ENCODE measurements at places on chromosomes 5 and 9.

DNA sequence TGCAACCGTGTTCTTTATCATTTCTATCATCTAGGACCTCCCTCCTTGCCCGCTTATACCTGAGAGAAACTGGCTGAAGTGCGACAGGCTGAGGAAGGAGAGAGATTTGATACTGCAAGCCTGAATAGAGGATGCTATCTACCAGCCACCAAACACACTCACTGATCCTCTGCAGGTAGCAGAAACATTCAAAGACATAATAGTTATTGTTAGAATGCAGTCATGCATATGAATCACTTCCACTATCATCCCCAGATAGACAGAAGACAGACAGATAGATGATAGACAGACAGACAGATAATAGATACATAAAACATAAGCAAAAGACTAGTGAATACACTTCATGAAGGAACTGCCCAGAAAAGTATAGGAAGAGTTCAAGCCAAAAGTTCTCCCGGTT lies 32.9 kb downstream of the FAM81B start:
- DNase-seq: no peak

DNA sequence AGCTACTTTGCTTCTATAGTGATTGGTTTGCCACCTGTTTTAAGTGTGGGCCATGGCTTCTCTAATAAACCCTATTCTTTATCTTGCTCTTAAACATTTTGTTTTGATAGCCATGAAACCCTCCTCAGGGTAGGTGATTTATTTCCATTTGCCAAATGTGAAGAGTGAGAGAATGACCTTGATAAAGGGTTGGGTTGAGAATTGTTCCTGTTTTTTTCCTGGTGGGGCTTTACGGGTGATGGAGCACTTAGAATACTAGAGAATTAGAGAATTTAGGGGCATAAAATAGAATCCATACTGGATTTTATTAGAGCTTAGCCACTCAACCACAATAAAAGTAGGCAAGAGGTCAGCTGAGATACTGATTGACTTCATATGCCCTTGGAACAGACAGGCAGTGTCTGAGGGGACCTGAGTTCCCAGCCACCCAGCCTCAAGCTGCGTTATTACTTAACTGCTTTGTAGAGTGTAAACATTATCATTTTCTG lies 68.9 kb downstream of the COMMD10 start:
- no peak for DNase-seq

DNA sequence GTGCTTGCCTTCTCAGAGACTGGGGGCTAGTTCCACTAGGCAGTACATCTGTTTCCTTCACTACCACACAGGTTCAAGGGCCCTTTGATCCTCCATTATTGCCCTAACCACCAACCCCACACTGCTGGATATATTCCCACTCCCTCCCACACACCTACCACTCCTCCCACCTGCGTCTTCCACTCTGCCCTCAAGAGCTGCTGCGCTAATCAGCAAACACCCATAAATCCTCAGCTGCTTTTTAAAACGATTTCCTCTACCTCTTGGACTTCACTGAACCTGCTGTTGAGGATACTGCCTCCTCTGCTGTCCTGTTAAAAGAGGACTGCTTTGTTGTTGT lies 120.9 kb downstream of the MAPKAP1 start:
- DNase-seq: no peak

- no peak for DNase-seq
These were observed 91.5 kb downstream of the KCNT1 start for GRCh38 chr9:135793221-135794056.

DNA sequence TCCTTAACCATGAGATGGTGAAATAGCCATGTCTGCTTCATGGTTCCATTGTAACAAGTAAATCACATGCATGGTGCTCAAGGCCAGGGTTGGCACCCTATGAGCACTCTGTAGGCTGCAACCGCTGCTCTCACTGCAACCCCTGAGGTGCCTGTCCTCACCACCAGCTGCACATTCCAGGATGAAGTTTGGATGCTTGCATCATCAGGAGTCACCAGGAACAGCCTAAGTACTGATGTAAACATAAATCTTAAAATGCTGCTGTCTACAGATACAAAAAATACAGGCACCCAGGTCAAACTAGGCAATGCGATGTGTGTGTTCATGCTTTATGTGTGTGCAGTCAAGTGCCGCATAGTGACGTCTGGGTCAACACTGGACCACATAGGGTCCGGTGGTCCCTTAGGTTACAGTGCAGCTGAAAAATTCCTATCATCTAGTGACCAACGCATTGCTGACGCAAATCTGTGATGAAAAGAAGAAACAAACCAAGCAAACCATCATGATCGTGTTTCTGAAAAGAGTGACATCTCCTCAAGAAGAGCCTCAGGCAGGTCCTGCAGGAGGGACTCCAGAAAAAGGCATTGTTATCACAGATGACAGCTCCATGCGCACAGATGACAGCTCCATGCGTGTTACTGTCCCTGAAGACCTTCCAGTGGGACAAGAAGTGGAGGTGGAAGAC lies 234.8 kb downstream of the AUH start:
- no peak for DNase-seq

- DNase-seq: no peak
These were observed 19.1 kb downstream of the TRIM14 start for GRCh38 chr9:98099898-98100297.

DNA sequence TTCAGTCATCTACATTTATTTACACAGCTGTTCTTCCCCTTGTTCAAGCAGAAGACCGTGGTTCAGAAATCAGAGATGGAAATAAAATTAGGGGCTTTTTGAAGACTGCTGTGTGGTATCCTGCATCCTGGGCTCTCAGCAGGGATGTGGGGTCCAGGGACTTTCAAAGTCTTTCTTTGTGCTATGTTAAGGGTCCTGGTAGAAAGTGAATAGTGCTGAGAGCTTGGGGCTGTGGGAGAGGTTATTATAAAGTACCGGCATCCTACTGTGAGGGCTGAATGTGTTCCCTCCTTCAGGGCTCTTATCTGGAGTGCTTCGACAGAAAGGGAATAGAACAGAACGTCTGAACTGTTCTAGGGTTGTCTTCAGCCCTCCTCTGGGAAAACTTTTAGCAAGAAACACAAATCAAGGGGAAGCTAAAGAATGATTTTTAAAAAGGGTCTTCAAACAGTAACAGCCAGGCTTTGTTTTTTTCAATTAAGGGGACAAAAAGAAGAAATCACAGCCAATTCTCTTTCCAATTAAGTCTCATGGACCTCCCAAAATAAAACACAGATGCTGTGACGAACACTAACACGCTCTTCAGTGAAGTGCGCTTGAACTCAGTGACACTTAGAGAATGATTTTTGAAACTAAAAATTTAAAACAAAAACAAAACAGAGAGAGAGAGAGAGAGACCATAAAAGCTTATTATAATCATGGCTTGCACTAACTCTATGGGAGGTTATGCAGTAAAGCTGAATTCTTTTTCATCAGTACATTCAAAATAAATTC lies 15.7 kb upstream of the SLC1A3 start:
- DNase-seq: no peak

DNA sequence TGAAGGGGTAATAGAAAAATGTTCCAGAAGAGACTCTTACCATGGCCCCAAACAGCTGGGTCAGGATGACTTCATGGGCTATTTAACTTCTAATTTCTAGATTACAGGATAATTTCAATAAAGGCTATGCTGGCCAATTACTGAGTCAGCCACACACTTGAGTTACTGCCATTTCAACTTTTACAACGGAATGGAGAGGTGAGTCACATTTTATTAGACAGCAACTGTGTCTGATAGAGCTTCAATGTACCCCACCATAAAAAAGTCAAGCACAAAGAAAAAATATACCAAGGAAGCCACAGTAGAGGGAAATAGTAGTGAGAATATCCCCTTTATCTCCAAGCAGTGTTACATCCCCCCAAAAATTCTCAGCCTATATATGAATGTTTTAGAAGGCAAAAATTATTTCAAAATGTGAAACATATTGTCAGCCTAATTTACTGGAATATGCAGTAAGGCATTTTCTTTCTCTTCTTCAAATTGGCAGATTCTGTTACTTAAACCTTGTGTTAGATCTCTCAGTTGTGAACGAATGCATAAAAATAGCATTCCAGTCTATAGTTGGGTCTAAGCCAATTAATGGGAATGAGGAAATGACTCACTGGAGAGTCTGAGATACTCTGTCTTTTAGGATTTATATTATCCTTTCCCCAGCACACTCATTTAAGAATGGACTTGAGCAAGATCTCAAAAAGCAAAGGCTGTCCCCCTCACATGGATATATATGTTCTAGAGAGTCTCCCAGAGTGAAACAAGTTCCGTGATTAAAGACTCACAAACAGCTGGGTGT lies 47.1 kb upstream of the RAI14 start:
- DNase-seq: no peak

- no peak for DNase-seq
These were observed 9.9 kb upstream of the NR4A3 start for GRCh38 chr9:99811598-99812383.

DNA sequence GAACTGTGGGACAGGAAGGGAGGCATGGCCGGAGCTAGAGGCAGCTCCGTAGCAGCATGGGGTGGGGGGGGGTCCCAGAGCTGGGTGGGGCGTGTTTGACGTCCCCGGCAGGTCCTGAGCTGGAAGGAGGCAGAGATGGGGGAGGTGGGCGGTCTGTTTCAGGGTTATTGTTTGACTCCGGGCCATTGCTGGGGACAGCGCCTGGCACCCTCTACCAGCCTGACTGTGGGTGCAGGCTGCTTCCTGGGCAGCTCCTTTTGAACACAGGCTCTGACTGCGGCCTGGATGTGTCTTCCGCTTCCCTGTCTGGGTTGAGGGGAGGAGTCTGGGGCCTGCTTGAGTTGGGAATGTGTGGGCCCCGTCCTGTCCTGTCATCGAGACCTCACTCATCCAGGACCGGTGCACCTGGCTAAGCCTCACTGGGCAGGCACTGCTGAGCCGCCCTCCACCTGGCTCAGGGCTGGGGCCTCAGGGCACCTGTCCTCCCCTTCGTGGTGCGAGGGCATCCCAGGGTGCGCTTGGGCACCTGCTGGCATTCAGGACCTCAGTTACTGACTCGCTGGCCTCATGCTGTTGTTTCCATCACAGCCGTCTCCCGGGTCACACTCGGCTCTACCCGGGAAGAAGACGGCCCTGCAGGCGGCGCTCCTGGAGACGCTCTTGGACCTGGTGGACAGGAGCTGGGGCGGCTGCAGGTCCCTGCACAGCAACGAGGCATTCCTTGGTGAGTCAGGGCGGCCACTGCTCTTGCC lies 26.5 kb downstream of the CEP72 start:
- DNase-seq: no peak

- DNase-seq: no peak
These were observed 630.9 kb downstream of the IRX1 start for GRCh38 chr5:4226565-4226964.

DNA sequence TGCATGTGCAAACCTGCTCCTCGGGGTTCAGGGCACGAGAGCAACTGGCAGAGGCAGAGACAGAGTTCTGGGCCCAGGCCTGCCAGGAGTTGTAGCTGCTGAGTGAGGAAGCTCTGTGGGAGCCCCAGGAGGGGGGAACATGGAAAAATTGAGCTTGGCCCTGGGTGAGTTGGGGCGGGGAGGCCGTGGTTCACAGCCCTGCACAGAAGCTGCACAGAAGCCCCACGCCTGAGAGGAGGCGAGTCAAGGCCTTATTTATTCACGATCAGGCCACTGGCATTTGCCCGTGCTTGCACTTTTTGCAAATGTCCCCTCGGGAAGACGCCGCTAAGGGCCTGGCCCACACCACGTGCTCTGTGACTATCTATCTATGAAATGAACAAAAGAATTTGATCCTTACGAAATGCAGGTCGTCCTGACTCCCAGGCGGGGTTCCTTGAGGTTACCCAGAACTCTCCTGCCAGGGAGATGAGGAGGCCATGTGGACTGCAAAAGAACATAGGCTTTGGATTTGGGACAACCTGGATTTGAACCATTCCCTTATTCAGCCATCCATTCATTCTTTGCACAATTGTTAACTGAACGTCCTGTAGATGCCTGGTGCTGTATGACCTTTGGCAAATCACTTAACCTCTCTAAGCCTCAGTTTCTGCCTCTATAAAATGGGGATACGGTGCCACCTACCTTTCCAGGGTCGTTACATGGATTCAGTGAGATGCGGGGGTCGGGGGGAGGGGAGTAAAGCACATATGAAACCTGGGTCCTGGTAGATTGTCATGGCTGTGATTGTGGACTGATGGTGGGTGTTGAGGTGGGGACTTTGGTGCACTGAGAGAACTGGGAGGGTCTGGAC lies 17.9 kb downstream of the COL27A1 start:
- peak; percentile 86 for DNase-seq

GRCh38 chr9:76855015-76855414 lies 50.9 kb downstream of the PRUNE2 start:
- no peak for DNase-seq

DNA sequence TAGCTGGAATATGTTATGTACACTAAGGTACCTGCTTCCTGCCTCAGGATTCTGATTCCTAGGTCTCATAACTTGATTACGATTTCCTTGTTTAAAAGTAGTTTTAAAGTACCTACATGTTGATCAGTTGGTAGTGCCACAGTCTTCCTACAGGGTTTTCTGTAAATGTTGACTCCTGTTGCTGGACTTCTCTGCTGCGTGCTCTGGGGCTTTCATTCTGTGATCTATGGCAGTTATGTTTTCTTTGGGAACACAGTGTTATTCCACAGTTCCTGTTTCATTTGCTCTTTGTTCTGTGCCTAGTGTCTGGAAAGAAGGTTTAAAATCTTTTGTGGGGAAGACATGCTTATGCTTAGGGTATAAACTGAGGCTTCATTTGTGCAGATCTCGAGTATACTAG lies 343.5 kb downstream of the PLK2 start:
- no peak for DNase-seq

DNA sequence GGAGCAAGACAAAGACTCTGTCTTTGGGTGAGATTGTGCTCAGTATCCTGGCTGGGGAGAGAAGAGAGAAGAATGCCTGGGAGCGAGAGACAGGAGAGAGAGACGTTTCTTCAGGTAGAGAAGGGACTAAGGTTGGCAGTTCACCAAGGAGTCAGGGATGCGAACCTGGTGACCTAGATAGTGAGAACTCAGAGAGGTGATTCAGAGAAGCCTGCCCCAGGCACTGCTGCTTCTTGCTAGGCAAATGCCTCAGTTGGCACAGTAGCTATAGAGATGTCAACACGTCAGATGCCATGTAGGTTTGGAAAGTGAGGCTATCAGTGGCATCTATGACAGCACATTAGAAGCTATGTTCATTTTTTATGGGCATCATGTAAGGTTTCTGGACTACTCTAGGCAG lies 231.6 kb upstream of the VLDLR start:
- DNase-seq: no peak

DNA sequence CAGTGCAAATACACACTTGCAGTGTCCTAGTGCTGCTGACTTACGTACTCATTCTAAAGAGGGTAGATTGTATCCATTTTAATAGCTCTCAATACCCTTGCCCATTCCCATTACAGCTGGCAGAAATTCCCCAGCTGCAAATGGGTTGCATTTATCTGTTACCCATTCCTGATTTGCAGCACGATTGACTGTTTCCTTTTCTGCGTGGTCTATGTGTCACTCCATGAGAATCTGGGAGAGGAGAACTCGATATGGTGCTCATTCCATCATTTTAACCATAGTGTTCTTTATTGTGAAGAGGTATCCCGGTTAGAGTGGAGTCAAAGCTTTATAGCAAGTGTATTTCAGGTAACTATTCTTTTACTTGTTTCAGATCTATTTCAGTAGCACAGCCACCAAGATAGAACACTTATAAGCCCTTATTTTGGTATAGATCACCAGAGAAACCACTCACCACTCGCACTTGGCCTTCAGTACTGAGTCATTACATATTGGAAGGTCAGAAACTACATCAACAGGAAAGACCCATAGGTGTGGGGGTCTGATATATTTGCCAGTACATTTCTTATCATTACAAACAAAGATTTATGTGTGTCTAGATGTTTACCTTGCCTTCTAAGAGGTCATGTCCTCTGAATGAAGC lies 139.5 kb downstream of the MUSK start:
- no peak for DNase-seq
